ENCODE measurements at places on chromosomes 11 and 22. TPM values are rescaled to one million over a fixed set of nuclear protein-coding genes. Genes with fewer than 3 reads are reported as not detected.

DNA sequence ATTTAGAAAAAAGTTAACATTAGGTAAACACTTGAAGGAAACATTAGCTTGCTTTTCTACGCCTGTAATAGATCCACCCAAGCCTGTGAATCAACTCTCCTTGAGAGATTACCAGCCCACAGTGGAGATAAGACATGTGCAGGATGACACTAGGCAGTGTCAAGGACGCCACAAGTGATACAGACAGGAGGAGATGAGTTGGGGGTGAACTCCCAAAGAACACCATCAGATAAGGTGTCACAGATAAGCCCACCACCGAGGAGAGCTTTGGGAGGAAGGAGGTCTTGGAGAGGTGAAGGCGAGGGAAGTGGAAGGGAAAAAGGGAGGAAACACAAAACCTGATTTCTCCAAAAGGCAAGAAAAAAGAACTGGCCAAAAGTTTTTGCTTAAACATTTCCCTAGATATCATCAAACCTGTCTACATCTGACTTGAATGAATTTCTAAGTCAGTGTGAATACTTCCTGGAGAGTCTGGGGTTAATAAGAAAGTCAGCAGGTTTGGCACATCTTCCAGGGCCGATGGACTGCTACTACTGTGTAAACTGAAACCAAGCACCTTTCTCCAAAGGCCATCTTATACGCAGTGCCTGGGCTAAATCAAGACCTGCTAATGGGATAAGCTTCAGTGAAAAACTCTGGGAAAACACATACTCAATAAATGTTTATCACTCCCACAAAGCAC is 15.5 kb downstream of the CLTCL1 start:
- no peak for DNase-seq

- no peak for DNase-seq
Measured at GRCh38 chr22:23092217-23092955, 22.1 kb downstream of the GNAZ start.

GRCh38 chr11:79078999-79079398 is 361.8 kb downstream of the TENM4 start:
- DNase-seq, result no peak

DNA sequence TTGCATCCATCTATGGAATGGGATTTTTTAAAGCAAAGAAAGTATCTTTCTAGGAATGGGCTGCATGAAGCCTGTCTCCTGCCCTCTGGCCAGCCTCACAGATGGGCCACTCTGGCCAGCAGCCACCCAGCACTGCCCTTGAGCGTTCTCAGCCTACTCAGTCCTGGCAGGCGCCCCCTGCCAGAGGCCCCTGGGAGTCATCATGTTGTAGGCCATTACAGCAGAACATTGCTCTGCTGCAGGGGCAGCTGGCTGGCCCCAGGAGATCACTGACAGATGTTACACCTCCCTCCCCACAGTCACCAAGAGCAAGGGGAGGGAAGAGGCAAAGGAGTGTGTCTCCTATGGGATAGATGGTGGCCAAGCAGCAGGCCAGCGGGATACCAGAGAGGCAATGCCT is 363.7 kb downstream of the NXPE2 start:
- no peak for DNase-seq

Gene MUC6
- total RNA-seq, result 0.95 TPM

DNA sequence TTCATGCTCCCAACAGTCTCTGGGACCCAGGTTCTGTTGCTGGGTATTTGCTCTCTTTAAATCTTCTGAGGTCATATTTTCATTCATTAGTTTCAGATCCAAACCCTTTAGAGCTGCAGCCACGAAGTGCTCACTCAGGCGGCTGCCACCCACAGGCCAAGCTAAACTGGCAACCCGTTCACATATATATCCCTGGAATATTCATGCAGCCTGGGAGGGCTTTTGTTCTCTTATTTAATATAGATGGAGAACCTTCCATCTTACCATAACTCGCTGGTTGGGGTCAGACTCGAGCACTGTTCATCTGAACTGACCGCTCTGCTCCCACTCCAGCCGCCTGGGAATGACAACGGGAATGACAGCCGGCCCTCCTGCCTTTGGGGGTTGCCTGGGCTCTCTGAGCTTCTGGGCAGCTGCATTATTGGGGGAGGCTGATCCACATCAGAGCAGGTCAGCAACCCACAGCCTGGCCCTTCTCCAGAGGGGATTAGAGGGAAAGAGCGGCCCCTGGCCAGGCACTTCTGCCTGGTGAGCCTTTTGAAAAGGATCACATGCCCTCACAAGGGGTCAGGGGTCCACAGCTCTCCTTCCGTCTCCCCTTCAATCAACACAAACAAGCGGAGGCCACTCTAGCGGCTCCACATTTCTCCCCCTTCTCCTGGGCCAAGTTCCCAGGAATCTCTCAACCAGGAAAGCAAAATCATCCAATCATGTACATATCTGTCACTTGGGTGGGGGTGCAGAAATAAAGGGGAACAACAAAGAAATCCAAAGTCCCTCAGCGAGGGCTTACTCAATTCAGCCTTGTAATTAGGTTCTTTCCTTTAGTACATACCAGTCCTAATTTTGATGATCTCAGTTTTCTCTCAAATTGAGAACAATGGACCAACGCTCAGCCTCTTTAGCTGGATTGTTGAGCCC is 11.8 kb downstream of the TMEM184B start:
- DNase-seq, result no peak

DNA sequence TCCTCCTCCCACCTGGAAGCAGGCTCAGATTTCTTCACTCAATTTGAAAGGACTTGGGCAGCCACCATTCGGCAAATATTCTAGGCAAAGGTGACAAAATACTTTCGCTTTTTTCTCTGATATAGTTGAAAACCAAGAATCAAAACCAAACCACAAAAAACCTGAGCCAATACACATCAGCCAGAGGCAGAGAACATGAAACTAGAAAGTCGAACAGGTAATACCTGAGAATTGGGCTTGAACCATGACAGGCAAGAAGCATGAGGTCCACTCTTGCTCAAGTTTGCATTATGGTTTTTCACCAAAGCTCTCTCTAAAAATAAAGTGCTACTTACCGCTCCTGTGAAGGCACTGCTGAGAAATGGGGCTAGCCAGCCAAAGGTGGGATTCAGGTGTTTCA is 26.2 kb upstream of the LDLRAD3 start:
- DNase-seq, result no peak

Gene APOL1
- 101 TPM for total RNA-seq

Gene BTBD18
- not detected for total RNA-seq

- peak; percentile 69 for DNase-seq
Measured at GRCh38 chr11:93234602-93235207, 36.9 kb upstream of the SLC36A4 start.

Gene TEAD1
- 31.4 TPM for total RNA-seq

Gene HTR3A
- total RNA-seq, result not detected

DNA sequence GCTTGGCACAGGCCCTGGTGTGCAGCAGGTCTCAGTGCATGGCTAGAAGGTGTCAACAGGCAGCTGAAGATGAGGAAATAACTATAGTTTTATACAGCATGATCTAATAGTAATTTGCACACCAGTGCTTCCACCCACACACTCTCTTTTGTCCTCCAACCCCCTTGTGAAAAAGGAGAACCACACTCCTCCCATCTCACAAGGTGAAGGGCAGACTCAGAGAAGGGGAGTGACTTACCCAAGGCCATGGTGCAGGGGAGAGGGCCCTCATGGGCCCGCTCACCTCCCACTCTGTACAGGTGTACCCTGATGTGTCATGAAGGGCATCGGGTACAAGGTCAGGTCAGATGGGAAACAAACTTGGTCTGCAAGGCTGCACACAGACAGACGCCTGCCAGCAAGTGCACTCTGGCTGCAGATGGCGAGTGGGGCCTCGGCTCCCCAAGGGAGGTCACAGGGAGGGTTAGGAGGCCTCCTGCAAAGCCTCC is 53.4 kb downstream of the DGCR2 start:
- peak; percentile 37 for DNase-seq

DNA sequence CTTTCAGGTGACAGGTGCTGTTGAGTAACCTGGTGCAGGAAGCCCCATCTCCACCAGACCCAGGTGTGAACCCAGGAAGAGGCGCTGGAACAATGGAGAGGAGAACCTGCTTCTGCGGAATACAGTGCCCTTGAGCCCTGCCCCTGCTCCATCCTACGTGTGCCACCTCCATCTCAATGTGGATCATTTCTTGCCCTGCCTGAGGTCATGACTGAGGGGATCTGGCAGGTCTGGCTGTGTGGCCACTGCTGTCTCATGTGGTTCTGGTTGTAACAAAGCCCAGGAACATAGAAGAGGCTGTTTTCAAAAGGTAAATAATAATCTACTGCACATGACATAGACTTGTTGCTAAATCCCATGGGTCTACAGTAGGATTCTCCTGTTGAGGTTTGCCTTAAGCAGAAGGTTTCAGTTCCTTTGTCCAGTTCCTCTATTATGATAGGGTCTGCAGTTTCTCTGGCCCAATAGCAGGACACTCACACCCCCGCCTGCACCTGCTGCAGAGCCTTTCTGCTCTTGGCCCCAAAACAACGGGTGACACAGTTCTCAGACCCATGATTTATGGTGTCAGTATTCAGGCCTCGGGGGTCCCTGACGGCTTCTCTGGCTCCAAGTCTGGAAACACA is 113.5 kb upstream of the IGLL5 start:
- DNase-seq, result no peak

DNA sequence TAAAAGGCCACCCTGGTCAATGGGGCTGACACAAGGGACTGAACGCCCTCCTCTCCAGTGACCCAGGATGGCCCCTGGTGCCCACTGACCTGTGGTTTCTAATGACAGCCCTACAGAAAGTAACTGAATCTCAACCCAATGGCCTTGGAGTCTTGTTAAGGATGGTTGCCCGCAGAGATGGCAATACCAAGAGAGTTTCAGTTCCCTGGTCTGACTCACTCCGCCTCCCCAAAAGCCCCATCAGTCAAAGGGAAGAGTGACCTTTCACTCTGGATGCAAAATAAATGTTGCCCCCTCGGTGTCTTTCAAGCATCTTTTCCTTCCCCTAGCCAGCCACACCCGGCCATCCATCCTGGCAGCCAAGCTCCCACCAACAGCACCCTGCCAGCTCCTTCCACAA is 57.7 kb upstream of the ISX start:
- no peak for DNase-seq

DNA sequence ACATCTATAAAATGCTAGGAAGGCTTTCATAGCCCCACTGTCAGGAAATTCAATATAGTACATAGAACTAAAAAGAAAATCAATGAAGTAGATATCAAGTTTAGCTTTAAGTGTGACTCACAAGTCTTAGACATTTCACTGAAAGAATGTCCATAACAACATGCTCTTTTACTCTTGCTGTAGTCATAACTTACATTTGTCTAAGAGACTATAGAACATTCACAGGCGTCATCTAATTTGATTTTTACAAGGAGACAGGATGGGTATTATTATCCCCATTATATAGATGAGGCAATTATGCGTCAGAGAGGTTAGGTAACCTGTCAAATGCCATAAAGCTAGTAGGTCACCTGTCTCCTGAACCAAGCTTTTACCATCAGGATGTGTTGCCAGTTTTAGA is 36.9 kb downstream of the BDNF start:
- no peak for DNase-seq

- DNase-seq, result no peak
Measured at GRCh38 chr11:72236083-72236697, 7.8 kb downstream of the PHOX2A start.

Gene MFNG
- 5.6 TPM for total RNA-seq

Gene OR8A1
- total RNA-seq, result not detected

DNA sequence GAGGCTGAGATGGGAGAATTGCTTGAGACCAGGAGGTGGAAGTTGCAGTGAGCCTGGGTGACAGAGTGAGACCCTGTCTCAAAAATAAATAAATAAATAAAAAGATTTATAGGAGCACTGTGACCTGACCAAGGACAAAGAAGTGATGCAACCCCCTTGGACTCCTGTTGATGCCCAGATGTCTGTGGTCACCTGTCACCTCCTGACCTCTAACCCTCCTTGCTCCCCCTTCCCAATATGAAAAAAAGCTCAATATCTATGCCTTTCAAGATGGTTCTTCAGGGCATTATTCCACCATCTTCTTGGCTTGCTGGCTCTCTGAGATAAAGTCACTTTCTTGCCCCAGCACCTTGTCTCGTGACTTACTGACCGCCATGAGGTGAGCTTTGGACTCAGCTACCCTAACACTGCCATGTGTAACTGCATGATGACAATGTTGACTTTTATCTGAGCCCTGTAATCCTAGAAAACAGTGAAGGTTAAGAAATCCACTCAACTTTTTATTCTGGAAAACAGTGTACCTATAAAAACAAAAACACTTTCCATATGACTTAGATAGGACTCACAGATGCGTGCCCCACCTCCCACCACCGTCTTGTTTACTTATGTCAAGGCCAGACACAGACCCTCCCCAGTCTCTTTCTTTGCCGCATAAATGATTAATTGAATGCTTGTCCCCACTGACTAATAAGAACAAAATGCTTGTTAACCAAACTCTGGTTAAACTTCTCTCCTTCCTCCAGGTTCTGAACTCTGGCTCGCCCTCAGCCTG is 360.5 kb downstream of the BUD13 start:
- DNase-seq, result no peak

Gene CATSPER1
- not detected for total RNA-seq

GRCh38 chr11:11605181-11605580 is 16.6 kb downstream of the GALNT18 start:
- no peak for DNase-seq

Gene IRF7
- total RNA-seq, result 56.6 TPM

DNA sequence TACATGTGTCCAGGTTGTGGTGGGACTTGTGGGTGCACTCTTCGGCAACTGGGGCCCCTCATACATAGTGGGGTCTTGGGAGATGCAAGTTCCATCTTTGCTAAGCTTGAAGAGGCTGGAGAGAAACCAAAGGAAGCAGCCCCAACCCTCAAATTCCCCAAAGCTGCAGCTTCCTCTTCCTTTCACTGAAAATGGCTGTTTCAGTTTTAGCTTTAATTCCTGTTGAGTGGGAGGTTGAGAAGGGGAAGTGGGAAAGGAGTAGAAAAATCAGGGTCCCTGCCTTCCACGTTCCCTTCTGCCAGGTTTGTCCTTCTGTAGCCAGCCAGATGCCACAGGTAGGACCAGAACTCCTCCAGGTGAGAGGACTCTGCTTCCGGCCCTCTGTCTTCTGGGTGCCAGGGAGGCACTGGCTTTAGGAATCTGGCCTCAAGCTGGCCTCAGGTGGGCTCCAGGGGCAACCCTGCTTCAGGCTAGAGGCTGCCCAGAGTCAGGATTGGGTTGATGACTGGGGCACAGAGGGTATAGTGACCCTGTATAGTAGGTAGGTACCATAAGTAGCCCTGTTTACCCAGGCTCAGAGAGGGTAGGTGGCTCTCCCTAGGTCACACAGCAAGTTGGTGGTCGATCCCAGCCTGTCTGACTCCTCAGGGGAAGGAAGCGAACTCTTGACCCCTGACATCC is 16.2 kb downstream of the P2RY6 start:
- DNase-seq, result peak; percentile 50

Gene CHRM1
- total RNA-seq, result not detected

GRCh38 chr11:45658292-45658991 is 7.0 kb downstream of the CHST1 start:
- DNase-seq, result peak; percentile 73

Gene SYT7
- total RNA-seq, result 13.1 TPM

- DNase-seq, result no peak
Measured at GRCh38 chr11:72037554-72038311, 39.0 kb downstream of the IL18BP start.
